ENCODE measurements at places on chromosomes 16 and 17. TPM values are rescaled to one million over a fixed set of nuclear protein-coding genes. Genes with fewer than 3 reads are reported as not detected.
A peak's percentile ranks its signal among the peaks of the same experiment; 100 is the strongest.

FOXJ1 gene
- total RNA-seq, result 17.8 TPM

DOC2A gene
- 6.2 TPM for total RNA-seq

PTGES3L gene
- total RNA-seq, result 6.2 TPM

DNA sequence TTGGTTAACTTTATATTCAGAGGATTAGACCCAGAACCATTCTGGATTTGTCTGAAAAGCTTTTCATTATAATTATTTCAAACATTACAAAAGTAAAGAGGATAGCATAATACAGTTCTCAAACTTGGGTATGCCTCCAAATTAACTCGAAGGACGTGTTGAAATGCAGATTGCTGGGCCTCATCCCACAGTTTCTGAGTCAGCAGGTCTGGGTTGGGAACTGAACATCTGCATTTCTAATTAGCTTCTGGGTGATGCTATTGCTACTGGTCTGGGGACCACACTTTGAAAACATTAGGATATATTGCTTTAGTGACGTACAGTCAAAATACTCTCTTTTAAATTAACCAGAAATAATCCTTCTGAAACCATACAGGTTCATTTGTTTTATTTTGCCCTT is 10.0 kb downstream of the TPPP3 start:
- no peaks in the 10 kb centered on the region for H3K4me1 ChIP-seq
- no peak for DNase-seq
- H3K27me3 ChIP-seq, result no peaks in the 10 kb centered on the region
- no peak overlapping the region for H3K4me3 ChIP-seq
- H3K27ac ChIP-seq, result no peak overlapping the region
- H3K36me3 ChIP-seq, result no peaks in the 10 kb centered on the region

- H3K4me1 ChIP-seq, result peaks cover 11% of the 10 kb centered on the region
- H3K36me3 ChIP-seq, result no peaks in the 10 kb centered on the region
- DNase-seq, result no peak
- no peak overlapping the region for H3K4me3 ChIP-seq
- no peaks in the 10 kb centered on the region for H3K27me3 ChIP-seq
Observed at GRCh38 chr16:4247460-4247784, 5.5 kb upstream of the SRL start.

- no peak overlapping the region for H3K27ac ChIP-seq
- H3K4me3 ChIP-seq, result no peak overlapping the region
- peaks cover 5% of the 10 kb centered on the region for H3K4me1 ChIP-seq
- no peak for DNase-seq
- no peaks in the 10 kb centered on the region for H3K27me3 ChIP-seq
- H3K36me3 ChIP-seq, result no peaks in the 10 kb centered on the region
Observed at GRCh38 chr17:63966646-63967264, 6.0 kb downstream of the SCN4A start.

STX1B gene
- 3.2 TPM for total RNA-seq

GRCh38 chr17:51857052-51857597 is 301.4 kb downstream of the CA10 start:
- no peaks in the 10 kb centered on the region for H3K4me1 ChIP-seq
- H3K4me3 ChIP-seq, result no peak overlapping the region
- DNase-seq, result peak; percentile 65
- H3K27me3 ChIP-seq, result peaks cover 5% of the 10 kb centered on the region
- no peaks in the 10 kb centered on the region for H3K36me3 ChIP-seq

PIRT gene
- total RNA-seq, result not detected

- no peaks in the 10 kb centered on the region for H3K36me3 ChIP-seq
- H3K4me3 ChIP-seq, result no peak overlapping the region
- H3K4me1 ChIP-seq, result no peaks in the 10 kb centered on the region
- no peak for DNase-seq
Observed at GRCh38 chr16:13702614-13703013, 217.3 kb upstream of the ERCC4 start.

DNA sequence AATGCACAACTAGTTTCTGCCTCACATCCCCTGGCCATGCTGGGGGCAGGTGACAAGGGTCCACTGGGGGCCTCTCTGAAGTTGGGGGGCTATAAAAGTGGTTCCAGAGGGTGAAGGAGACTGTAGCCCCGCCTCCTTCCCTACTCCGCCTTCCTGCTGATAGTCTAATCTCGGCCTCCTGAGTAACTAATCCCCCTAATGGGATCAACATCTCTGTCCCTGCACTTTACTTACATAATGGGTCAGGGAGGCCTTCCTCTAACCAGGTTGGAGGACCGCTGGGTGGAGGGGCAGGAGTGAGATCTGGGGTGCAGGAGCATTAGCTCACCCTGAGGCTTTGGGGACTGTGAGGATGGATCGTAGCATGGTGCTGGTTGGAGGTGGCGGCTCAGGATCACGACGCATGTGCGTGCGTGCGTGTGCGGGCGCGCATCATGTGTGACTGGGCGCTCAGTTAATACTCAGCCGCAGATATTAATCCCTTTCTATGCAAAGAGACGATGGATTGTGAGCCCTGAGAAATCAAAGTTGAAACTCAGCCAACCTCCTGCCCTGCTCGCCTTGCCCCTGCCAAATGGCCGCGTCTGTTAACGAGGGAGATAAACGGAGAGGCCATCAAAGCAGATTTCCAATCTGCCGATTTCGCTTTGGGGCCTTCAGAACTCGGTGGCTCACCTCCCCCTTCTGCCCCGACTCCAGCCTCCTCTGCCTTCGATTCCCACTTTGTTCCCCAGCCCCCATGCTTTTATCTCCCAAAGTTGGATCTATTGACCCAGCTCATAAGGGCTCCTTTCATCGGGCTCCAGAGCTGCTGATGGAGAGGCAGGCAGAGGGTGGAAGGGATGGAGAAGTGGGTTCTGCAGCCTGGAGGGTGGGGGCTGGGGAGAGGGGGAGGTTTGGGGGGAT is 107.3 kb downstream of the SDK2 start:
- H3K27ac ChIP-seq, result no peak overlapping the region
- no peaks in the 10 kb centered on the region for H3K36me3 ChIP-seq
- peak; percentile 76 for DNase-seq
- H3K4me3 ChIP-seq, result peak overlapping the region; percentile 56

- H3K27me3 ChIP-seq, result no peaks in the 10 kb centered on the region
- no peak overlapping the region for H3K27ac ChIP-seq
- DNase-seq, result no peak
- no peak overlapping the region for H3K4me3 ChIP-seq
Observed at GRCh38 chr17:77217123-77217522, 76.4 kb downstream of the SEC14L1 start.

DNA sequence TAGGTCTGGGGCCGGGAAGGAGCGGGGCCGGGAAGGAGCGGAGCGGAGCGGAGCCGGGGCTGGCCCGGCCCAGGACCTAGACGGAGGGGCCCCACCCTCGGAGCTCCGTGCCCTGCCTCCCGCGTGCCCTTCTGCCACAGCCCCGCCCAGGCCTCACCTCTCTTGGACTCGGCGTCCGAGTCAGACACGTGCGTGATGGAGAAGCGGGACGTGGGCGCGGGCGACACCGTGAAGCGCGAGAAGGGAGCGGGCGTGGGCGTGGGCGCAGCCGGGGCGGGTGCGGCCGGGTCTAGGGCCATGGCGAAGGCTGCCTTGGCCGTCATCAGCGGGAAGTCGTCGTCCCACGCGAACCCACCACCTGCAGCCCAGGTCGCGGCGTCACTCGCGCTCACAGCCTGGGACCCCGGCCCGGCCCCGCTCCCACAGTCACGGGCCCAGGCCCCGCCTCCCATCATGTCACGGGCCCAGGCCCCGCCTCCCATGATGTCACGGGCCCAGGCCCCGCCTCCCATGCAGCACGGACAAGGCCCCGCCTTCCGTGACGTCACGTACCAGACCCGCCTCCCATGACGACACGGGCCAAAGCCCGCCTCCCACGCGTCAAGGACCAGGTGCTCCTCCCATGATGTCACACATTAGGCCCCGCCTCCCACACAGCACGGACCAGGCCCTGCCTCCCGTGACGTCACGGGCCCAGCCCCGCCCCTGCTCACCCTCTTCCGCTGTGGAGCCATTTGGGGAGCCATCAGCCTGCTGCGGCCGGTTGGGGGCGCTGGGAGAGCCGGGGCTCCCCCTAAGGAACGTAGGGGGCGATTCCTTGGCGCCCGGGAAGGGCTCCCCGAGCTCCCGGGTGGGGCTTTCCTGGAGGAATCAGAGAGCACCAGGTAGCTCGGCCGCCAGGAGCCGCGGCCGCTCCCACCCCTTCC is 45.8 kb upstream of the PVALEF start:
- H3K36me3 ChIP-seq, result no peaks in the 10 kb centered on the region
- peak; percentile 100 for DNase-seq
- peak overlapping the region; percentile 53 for H3K4me3 ChIP-seq
- H3K27ac ChIP-seq, result peak overlapping the region; percentile 7

DNA sequence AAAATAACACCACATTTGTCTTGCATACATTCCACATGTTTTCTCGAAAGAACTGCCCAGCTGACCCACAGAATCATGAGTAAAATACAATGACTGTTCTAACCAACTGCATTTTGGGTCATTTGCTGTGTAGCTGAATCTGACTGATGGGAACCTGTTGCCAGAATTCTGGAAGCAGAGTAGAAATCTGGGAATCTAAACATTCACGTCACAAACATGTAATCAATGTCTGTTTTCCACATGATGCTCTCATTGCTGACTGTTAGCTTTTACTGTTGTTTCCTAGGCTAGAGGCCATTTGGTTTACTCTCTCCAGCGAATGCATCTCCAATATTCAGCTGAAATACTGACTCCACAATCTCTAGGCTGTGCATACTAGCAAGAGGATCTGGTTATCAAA is 710.1 kb downstream of the KCNJ2 start:
- no peaks in the 10 kb centered on the region for H3K36me3 ChIP-seq
- no peak overlapping the region for H3K4me3 ChIP-seq
- no peak for DNase-seq
- H3K4me1 ChIP-seq, result no peaks in the 10 kb centered on the region
- no peaks in the 10 kb centered on the region for H3K27me3 ChIP-seq

SYNGR3 gene
- 11.2 TPM for total RNA-seq

TNFSF13 gene
- 4.6 TPM for total RNA-seq

GRCh38 chr16:86508947-86509758 is 1.2 kb upstream of the FOXF1 start:
- H3K4me1 ChIP-seq, result no peaks in the 10 kb centered on the region
- no peak overlapping the region for H3K27ac ChIP-seq
- DNase-seq, result peak; percentile 78
- H3K36me3 ChIP-seq, result no peaks in the 10 kb centered on the region
- H3K27me3 ChIP-seq, result peaks cover 100% of the 10 kb centered on the region

TNK1 gene
- total RNA-seq, result 11.7 TPM

GRCh38 chr17:43020789-43021740 is 1.1 kb downstream of the VAT1 start:
- peak overlapping the region; percentile 81 for H3K27ac ChIP-seq
- peak; percentile 89 for DNase-seq
- H3K36me3 ChIP-seq, result peaks cover 36% of the 10 kb centered on the region

DNA sequence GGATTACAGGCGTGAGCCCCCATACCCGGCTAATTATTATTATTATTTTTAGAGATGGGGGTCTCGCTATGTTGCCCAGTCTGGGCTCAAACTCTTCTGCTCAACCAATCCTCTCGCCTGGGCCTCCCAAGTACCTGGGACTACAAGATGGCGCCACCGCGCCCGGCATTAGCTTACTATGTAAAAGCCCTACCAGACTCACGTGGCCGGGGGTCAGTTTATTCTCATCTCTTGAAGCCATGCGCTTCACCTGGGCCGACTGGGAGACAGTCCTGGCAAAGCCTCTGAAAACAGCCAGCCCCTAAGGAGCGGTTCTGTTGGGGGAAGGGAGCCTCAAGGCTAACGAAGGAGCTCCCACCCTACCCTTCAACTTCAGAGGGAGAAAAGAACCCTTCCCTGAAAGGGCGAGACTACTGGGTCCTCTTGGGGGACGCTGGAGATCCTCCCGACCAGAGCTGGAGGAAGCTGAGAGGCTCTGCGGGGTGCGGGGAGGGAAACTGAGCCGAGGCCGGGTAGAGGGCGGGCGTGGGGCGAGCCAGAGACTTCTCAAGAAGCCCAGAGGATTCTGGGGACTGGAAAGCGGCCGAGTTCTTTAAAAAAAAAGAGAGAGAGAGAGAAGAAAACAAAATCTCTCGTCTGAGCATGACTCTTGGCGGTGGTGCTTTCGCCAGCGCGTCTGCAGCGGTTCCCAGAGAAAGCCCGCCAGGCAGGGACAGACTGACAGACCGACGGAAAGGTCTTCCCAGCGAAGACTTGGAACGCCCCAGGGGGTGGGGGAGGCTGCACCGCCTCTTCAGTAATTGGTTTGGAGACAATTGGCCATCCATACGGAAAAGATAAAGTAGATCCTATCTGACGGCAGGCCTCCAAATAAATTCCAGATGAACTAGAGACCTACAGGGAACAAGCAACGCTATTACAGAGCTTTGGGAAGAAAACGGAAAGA is 5.6 kb upstream of the TUBG2 start:
- no peaks in the 10 kb centered on the region for H3K36me3 ChIP-seq
- peak overlapping the region; percentile 65 for H3K4me3 ChIP-seq
- H3K27ac ChIP-seq, result no peak overlapping the region
- peak; percentile 90 for DNase-seq
- H3K27me3 ChIP-seq, result no peaks in the 10 kb centered on the region
- H3K4me1 ChIP-seq, result peaks cover 2% of the 10 kb centered on the region
